ENCODE measurements at places on chromosomes 6 and 20.
A peak's percentile ranks its signal among the peaks of the same experiment; 100 is the strongest.

DNA sequence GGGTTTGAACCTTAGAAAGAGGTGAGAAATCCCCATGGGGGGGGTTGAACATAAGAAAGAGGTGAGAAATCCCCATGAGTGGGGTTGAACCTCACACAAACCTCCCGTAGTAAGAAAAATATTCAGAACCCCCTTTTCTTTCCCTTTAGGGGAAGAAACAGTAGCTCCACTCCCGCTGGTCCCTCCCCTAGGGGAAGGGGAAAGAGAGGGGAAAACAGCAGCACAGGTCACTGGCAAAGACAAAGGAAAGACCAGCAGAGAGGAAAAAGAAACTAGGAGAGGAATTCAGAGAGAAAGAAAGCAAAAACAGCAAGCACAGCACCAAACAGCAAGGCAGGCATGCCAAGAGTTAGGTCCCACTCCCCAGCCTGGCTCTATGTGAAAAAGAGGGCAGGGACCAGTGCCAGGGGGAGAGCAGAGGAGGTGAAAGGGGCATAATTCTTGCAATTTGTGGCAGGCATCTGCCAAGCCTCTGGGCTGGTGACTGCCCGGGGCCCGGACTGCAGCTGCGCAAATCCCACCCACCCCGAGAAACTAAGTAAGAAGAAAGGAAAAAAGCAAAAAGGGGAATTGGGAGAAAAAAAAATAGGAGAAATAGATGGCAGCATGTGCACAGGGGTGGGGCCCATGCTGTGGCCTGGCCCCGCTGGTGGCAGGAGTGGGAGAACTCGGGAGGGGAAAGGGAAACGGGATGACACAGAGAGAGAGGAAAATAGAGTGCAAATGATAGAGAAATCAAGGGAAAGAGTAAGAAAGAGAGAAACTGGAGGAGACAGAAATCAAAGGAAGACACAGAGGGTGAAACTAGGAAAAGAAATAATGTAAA lies 15.1 kb upstream of the GOPC start:
- no peak for DNase-seq

DNA sequence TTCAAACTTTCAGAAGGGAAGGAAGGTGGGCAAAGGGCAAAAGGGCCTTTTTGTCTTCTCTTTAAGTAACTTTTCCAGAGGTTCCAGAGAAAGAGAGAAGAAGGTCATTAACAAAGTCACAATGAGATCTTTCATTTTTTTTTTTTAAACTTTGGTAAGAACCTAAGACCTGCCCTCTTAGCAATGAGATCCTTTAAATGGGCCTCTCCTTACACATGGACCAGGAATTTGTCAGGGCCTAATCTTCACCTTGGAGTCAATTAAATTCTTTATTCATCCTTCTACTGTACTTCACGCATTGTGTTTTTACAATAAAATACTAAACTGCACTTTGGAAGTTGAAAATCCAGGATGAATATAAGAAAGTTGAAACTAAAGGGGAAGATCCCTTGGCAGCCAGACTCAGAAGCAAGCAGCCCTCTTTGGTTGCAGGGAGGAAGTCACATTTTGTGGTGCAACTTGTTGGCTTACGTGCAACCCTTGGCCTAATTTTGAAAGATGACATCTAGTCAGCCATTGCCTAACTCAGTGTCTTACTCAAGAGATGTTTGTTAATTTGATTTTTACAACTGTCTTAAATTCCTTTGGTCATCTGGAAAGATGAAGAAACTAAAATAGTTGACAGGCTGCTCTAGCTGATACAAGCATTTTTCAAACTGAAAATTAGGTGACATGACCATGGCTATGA lies 11.9 kb upstream of the TMEM170B start:
- DNase-seq: no peak

DNA sequence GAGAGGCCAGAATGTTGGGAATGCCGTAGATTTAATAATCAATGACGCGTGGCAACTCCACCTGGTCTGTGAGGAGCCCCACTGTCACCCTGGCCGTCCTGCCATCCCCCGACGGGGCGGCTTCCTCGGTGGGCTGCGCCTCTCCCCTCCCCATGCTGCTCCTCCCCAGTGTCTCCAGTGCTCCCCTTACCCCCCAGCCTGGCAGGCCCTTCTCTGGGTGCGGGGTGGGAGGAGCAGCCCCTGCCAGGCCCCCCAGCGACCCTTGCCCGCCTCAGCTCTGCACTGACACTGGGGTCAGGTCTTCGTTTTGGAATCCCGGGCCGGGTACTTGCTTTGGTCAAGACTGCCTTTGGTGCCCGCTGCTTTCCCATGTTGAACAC lies 82.3 kb upstream of the FRMD1 start:
- no peak for DNase-seq

DNA sequence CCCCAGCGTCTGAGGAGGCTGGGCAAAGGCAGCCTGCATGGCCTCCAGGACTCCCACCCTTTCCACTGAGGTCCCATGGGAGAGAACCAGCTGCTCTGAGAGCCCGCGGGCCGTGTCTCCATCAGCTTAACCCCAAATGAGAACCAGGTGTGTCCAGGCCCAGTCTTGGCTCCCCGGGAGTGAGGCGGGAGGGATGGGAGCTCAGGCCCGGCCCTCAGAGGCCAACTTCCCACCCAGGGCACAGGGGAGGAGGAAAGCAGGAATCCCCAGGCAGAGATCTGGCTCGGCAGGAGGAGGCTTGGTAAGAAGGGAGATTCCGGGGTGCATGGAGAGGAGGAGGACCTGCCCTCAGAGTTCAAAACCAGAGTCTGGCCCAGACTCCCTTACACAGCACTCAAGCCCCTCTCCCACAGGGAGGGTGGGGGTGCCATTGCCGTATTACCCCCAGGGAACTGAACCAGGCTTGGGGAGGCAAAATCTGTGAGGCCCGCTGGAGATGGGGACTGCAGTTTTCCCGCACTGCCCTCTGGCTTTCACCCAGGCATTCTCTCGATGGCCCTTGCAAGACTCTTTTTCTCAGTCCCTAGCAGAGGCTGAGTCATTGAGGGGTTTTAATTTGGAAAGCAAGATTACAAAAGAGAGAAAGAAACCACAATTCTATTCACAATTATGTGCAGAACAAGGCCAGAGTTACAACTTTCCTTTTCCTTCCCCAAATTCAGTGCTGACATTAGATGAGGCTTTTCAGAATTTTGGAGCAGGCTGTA lies 17.1 kb downstream of the FOXF2 start:
- DNase-seq: no peak

DNA sequence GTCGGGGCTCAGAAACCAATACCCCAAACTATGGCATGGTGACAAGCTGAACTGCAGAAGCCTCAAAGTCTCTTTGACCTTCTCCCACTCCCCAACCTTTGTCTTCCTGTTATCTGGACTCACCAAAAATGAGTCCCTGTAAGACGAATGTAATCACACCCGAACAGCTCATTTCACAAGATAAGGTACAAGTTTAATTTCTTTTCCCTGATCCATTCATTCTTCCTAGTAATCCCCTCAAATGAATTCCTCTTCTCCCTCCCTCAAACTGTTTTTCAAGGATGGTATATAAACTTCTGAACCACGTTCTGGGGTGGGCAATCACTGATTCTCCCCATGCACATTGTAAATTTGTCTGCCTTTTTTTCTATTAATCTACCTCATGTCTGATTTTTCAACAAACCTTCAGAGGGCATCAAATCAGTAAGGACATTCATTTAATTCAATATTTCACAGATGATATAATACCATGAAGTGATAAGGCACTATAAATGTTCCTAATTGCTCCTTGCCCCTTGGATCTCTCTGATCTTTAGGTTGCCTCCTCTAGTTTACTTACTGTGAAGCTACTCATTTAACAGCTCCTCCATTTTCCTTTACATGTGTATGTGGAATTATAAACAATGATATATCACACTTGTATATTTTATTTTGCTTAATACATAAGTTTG lies 77.2 kb downstream of the OR2B2 start:
- no peak for DNase-seq

DNA sequence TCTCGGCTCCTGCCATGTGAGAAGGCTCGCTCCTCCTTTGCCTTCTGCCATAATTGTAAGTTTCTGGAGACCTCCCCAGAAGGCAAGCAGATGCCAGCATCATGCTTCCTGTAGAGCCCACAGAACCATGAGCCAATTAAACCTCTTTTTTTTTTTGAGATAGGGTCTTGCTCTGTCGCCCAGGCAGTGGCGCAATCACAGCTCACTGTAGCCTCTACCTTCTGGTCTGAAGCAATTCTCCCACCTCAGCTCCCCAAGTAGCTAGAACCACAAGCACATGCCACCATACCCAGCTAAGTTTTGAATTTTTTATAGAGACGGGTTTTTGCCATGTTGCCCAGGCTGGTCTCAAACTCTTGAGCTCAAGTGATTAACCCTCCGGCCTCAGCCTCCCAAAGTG lies 28.6 kb downstream of the RING1 start:
- no peak for DNase-seq

DNA sequence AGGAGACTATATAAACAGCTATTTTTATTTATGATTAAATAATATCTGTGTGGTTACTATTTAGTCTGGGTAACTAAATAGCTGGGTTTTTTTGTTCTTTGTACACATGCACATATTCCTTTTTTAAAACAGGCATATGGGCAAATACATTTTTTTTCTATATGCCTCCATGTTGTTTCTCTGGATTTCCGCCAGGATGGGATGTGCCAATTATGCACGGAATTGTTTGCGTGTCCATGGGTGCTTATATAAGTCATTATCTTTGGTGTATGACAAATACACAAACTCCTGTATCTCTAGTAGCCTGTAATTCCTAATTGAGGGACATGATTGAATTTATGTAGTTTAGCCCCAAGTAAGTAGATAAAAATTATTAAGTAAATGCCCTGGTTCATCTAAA lies 226.9 kb downstream of the BCKDHB start:
- peak; percentile 72 for DNase-seq
